HS-5 (cell line): ENCODE measurements at places on chromosomes 3 and 15.

DNA sequence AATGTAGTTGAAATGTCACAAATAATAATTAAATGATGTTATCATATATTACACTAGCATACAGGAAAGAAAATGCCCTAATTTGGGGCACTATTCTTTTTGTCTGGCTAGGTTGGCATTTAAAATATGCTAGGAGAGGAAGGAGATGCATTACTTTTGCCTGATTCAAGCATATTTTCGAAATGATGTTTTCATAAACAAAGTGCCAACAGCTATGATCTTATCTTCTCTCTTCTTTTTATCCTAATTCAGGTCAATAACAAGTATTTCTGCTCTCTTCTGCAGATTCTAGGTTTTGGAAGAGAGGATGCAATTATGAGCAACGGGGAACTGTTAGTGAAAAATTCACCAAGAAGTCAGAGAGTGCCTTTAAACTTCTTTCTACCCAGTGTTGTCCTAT lies 55.8 kb upstream of the NR2F2 start:
- peak; percentile 61 for DNase-seq

- no peak for DNase-seq
These were observed 329.7 kb downstream of the RORA start for GRCh38 chr15:60899322-60899966.

GRCh38 chr3:13894807-13895154 lies 14.9 kb upstream of the WNT7A start:
- no peak for DNase-seq

DNA sequence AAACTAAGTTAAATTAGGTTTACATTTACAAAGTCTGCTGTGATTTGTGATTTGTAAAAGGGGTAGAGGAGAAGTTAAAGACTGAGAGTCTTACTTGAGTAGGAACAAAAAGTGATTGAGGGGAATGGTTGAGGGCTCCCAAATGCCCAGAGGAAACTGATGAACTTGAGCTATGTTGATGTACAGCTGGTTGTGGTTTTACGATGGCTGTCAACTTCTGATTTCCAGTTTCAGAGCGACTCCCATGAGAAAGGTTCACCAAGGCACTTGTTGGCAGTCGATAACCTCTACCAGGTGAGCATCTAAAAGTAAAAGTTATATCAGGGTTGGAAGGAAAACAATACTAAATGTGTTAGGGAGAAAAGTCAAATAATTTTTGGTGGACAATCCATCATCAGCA lies 91.0 kb downstream of the XRN1 start:
- no peak for DNase-seq

DNA sequence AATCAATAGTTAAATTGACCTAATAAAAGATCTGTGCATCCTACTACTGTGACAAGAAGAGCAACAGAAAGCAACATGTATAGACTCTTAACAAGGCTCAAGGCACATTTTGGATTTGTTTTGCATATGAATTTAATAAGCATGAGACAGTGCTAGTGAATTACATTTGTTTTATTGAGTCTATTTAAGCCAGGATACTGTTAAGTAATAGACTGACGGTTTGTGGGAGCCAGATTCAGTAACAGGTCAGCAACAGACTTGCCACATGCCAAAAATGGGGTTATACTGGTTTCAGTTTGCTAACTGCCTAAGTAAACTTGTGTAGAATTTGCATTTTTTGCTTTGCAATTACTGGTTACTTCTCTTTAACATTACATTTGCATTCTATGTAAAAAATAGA lies 54.0 kb downstream of the MBNL1 start:
- no peak for DNase-seq

- no peak for DNase-seq
These were observed 90.4 kb downstream of the TJP1 start for GRCh38 chr15:29731865-29732264.

- DNase-seq, result no peak
These were observed 114.4 kb downstream of the MBNL1 start for GRCh38 chr3:152383136-152383606.

- DNase-seq, result no peak
These were observed 760.1 kb upstream of the CFAP20DC start for GRCh38 chr3:59809710-59810444.

GRCh38 chr3:119636891-119637611 lies 23.3 kb downstream of the POPDC2 start:
- no peak for DNase-seq
